ENCODE measurements at places on chromosomes 5 and 9. TPM values are rescaled to one million over a fixed set of nuclear protein-coding genes. Genes with fewer than 3 reads are reported as not detected.

GRCh38 chr9:84499969-84500582 is 159.5 kb upstream of the SLC28A3 start:
- no peaks in the 10 kb centered on the region for H3K36me3 ChIP-seq
- no peak for DNase-seq
- H3K27me3 ChIP-seq, result no peaks in the 10 kb centered on the region
- H3K27ac ChIP-seq, result no peak overlapping the region

DNA sequence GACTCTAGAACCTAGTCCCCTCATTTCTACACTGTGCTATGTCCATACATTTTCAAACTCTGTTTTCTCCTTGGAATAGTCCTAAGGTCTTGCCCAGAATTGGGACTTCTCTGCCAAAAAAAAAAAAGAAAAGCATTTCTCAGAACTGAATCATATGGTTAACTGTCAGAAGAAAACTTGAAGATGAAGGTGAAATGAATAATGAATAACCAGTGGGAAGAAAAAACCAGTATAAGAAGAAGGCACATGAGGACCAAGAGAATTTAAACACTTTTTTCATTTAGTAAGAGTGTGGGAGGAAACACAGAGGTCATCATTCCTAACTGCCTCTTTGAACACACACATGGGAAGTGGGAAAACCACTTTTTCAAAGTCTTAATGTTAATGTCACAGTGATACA is 197.7 kb downstream of the PRELID2 start:
- DNase-seq, result no peak
- no peak overlapping the region for H3K27ac ChIP-seq
- no peak overlapping the region for H3K4me3 ChIP-seq
- no peaks in the 10 kb centered on the region for H3K4me1 ChIP-seq
- H3K36me3 ChIP-seq, result no peaks in the 10 kb centered on the region

GRCh38 chr9:135061441-135061840 is 26.0 kb upstream of the OLFM1 start:
- H3K36me3 ChIP-seq, result no peaks in the 10 kb centered on the region
- H3K4me1 ChIP-seq, result no peaks in the 10 kb centered on the region

DNA sequence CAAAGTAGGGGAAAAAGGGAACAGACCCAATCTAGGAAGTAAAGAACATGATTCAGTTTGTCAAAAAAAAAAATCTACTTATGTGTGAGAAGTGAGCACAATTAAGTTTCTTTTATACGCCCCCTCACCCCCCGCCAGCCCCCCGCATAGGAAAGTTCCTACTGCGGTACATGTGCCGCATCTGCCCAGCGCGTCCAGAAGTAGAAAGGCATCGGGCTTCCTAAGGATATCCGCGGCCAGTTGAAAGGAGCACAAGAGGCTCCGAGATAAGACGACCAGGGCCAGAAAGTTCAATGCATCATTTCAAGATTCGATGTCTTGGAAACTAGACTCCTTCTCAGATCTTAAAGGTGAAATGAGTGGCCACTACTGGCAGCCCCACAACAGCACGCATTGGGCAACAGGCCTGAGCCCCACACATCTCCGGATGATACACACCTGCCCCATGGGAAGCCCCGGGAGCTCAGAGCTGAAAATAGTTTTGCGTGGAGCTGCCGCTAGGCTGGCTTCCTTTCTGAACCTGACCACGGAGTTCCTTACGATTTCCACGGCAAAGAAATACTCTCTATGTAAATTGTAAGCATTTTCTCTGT is 203.9 kb downstream of the RAB3C start:
- no peaks in the 10 kb centered on the region for H3K36me3 ChIP-seq
- DNase-seq, result no peak
- no peak overlapping the region for H3K27ac ChIP-seq
- H3K4me1 ChIP-seq, result no peaks in the 10 kb centered on the region
- H3K27me3 ChIP-seq, result no peaks in the 10 kb centered on the region

DNA sequence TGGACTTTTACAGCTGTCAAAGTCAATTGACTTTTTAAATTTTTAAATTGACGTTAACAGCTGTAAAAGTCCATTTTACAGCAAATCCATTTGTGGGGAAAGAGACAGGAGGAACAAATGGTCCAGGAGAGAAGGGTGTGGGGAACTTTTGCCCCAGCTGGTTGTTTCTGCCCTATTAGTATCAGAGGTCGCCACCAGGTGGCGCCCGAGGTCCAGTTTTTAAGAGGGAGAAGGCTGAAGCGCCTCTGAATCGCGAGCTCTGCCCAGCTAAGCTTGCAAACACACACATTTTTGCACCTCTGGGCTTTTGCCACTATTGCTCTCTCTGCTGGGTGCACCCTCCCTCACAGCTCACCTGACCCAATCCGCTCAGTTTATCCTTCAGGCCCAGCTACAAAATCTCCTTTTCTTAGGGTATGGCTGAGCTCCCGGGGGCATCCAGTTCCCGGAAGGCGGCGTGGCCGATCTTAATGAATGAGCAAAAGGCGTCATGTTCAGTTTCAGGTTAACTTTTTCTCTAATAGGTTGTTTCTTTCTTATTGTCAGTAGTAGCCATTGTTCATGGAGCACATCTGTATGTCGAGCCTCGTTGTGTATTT is 6.3 kb upstream of the TTLL11 start:
- no peaks in the 10 kb centered on the region for H3K36me3 ChIP-seq
- H3K4me3 ChIP-seq, result no peak overlapping the region
- H3K27ac ChIP-seq, result no peak overlapping the region
- DNase-seq, result no peak
- H3K27me3 ChIP-seq, result no peaks in the 10 kb centered on the region
- H3K4me1 ChIP-seq, result peaks cover 4% of the 10 kb centered on the region

DNA sequence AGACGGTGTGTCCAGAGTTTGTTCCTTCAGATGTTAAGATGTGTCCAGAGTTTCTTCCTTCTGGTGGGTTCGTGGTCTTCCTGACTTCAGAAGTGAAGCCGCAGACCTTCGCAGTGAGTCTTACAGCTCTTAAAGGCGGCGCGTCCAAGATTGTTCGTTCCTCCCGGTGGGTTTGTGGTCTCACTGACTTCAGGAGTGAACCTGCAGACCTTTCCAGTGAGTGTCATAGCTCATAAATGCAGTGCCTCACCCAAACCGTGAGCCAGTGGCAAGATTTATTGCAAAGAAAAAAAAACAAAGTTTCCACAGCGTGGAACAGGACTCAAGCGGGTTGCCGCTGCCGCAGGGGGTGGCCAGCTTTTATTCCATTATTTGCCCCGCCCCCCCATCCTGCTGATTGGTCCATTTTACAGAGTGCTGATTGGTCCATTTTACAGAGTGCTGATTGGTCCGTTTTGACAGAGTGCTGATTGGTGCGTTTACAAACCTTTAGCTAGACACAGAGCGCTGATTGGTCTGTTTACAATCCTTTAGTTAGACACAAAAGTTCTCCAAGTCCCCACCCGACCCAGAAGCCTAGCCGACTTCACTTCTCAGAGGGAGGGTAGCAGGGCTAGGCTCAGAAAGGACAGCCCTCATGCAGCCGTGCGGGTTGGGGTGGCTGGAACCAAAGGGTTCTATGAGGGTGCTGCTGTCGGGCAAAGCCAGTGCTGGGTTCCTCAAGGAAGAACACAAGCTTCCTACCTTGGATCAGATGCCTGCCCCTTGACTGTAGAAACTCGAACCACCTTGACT is 9.1 kb upstream of the RNF130 start:
- DNase-seq, result no peak
- H3K4me3 ChIP-seq, result no peak overlapping the region
- H3K4me1 ChIP-seq, result no peaks in the 10 kb centered on the region
- no peaks in the 10 kb centered on the region for H3K27me3 ChIP-seq

GRCh38 chr5:37132646-37133045 is 116.5 kb downstream of the CPLANE1 start:
- H3K4me3 ChIP-seq, result no peak overlapping the region
- no peaks in the 10 kb centered on the region for H3K36me3 ChIP-seq
- H3K27me3 ChIP-seq, result no peaks in the 10 kb centered on the region
- DNase-seq, result no peak

GRCh38 chr9:36165826-36166167 is 3.4 kb upstream of the CCIN start:
- H3K4me1 ChIP-seq, result peaks cover 42% of the 10 kb centered on the region
- DNase-seq, result no peak
- no peaks in the 10 kb centered on the region for H3K36me3 ChIP-seq
- peak overlapping the region; percentile 89 for H3K27ac ChIP-seq
- peak overlapping the region; percentile 52 for H3K4me3 ChIP-seq

- H3K36me3 ChIP-seq, result no peaks in the 10 kb centered on the region
- H3K4me1 ChIP-seq, result peaks cover 20% of the 10 kb centered on the region
These were observed 46.4 kb upstream of the SEMA4D start for GRCh38 chr9:89544279-89544661.

- no peak overlapping the region for H3K4me3 ChIP-seq
- no peaks in the 10 kb centered on the region for H3K27me3 ChIP-seq
- no peaks in the 10 kb centered on the region for H3K4me1 ChIP-seq
These were observed 74.3 kb downstream of the GPR21 start for GRCh38 chr9:123107639-123108285.

SPATA31A3 gene
- not detected for total RNA-seq

CA9 gene
- 0.98 TPM for total RNA-seq

ZNF189 gene
- 12.5 TPM for total RNA-seq

INSL6 gene
- total RNA-seq, result not detected
